ENCODE measurements at places on chromosomes 2 and 18.

GRCh38 chr2:63596401-63596883 is 7.7 kb downstream of the MDH1 start:
- no peak for DNase-seq

DNA sequence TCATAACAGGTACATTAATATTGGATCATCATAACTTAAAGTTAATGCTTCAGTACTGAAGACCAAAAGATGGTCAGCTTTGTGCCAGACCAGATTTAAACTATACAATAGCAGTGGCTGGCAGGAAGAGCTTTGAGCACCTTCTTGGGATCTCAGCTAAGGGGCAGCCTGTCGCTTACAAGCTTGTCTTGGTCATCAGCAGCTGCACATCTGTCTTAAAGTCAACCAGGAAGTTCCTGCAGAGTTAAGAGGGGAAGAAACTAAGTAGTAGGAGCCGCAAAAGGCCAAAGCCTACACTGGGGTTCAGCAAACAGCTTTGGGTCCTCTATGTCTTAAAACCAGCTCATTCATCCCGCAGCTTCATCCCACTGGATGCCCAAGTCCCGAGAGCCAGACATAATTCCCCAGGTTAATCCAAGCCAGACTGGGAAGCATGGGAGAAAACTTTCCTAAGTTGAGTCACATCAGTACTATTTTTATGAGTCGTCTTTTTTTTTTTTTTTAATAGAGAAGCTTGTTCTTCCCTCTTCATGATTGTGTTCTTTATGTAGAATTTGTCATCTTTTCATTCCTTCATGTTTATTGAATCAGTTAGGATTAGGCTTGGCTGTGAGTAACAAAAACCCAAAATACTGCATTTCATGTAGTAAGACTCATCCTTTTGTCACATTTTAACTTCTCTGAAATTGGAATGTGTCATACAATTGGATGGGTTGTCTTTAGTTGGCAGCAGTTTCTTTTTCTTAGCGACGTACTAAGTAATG is 59.3 kb downstream of the SERTAD2 start:
- no peak for DNase-seq

DNA sequence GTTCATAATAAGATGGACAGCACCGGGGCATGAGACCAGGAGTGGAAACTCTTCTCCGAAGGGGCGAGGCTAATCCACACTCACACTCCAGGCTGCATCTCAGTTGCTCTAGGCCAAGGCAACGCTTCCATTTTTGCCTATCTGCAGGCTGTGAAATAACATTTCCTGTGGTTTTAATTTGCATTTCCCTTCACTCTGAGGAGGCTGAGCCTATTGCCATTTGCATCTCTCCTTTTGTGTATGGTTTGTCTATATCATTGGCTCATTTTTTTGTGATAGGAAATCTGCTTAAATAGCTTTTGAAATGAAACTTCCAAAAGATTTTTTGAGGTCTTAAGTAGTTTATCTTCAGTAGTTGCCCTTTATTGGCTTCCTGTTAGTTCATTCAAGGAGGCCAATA is 57.6 kb downstream of the TPGS2 start:
- DNase-seq: no peak

DNA sequence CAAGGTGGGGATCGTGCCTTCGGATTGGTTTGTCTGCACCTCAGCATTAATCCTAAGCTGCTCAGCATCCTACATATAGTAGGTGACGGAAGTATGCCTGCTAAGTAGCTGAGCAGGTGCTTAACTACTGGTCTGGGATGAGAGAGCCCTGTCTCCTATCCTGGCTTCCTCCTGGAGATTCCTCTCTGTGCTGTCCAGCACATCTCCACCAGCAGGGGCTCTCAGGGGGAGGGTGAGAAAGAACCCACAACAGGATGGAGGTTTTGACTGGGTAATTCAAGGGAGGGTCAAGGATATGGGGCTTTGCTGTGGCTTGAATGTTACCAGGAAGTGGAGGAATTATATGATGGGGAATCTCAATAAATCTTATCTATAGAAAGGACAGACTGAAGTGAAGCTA is 45.4 kb upstream of the KIF5C start:
- no peak for DNase-seq

DNA sequence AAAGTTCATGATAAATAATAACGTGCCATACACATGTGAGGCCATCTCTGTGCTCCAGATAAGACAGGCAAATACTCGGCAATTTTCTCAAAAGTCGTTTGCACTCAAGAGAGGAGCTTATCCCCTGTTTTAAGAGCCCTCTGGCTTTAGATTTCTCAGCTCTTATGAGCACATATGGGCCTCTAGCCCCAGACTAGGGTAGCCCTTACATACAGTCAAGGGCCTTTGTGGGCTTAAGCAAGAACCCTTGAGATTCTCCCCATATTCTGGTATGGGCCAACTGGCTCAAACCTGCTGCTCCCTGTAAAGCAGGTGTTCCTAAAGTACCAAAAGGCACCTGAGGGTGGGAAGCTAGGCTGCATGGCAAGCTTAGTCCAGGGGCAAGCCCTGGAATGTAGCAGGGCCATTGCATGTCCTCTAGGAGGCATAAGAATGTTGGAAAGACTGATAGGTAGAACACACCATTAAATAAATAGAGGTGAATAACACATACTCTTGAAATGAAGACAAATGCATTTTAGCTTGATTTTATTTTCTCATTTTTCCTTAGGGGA is 66.1 kb downstream of the FASTKD2 start:
- no peak for DNase-seq

GRCh38 chr18:56200381-56200911 is 437.9 kb downstream of the TXNL1 start:
- DNase-seq: no peak

- DNase-seq: no peak
Observed at GRCh38 chr2:127575185-127575765, 39.8 kb downstream of the MYO7B start.

DNA sequence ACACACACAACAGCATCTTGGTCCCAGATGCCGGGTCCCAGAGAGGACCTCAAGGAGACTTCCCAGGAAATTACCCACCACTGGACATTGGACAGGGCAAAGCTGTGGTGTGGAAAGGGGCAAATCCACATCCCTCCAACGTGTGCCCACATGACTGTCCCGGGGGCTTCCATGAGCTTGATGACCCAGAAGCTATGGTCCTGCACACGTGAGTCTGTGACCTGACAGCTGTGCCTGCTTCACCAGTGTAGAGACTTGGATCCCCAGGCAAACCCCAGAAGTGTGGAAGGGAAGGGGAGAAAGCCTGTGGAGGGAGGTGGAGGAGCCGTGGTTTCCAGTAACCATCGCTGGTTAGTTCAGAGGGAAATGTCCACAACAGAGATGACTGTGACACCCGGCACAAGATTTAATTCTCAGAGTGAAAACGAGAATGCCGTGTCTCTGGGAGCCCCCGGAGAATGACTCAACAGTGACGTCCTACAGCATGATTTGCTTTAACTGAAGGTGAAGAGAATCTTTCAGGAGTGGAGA is 19.1 kb upstream of the GPR55 start:
- DNase-seq: no peak

DNA sequence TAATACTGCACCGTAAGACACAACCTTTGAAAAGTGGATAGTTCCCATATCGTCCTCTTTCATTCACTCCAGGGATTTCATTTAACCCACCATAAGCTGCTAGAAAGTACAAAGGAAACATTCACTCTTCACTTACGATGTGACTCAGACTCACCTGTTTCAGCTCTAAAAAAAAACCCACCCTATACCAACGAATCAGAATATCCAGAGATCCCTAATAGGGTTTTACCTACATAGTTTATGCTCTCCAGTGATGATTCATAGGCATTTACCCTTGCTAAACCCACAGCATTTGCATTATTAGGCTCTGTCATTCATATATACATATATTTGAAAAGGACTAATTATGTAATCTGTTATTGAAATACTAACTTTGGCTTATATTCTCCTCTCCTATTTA is 60.2 kb downstream of the PRPF40A start:
- no peak for DNase-seq

DNA sequence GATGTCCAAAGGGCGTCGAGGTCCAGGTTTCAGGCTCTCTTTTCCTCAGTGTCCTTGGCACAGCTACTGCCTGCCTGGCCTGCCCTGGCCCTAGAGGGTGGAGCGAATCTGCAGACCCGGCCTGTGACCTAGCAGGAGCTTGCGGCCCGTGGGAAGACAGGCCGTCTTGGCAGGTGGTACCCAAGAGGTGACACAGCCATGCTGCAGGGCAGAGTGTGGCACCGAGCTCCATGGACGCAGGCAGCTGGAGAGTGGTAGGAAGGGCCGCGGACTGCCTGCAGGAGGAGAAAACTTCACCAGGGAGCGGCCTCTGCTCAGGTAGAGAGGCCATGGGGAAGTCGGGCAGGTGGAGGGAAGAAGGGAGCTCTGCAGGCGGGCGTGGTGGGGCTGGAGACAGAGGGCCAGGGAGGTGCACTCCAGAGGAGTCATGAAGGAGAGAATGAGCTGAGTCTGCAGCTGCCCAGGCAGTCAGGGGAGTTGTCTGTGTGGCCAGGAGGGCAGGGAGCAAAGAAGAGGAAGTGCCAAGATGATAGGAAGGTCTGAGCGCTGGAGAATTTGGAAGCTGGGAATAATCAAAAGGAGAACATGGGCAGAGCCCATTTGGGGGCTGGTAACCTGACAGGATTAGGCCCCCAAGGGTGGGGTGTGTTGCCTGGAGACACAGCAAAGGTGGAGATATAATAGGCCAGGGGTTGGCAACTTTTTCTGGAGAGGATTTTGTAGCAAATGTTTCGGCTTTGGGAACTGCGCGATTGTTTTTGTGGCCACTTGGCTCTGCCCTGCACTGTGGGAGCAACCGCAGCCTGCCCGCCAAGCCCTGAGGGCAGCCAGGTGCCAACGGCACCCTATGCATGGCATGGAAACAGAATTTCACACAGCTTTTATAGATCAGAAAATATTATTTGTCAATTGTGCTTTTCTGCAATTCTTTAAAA is 154.4 kb upstream of the PXDN start:
- DNase-seq: no peak

DNA sequence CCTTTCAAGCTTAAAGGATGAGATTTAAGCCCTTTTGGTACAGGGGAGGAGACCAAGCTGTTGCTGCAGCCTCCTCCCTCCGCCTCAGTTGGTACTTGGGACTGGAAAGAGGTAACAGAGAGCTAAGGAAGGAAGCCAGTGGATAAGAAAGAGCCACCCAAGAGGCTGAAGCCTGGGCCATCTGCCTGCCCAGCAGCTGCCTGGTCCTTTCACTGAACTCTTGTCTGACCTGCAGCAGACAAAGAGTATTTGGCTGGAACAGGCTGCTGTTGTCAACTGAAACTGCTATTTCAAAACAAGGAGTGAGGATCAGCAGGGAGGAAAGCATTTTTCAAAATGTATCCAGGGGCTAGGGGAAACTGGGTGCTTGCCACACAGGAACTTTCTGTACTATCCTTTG is 30.3 kb downstream of the TNS1 start:
- no peak for DNase-seq
